Effector CD4-positive, alpha-beta T cell (primary cell): ENCODE measurements at places on chromosomes 2 and 18.

DNA sequence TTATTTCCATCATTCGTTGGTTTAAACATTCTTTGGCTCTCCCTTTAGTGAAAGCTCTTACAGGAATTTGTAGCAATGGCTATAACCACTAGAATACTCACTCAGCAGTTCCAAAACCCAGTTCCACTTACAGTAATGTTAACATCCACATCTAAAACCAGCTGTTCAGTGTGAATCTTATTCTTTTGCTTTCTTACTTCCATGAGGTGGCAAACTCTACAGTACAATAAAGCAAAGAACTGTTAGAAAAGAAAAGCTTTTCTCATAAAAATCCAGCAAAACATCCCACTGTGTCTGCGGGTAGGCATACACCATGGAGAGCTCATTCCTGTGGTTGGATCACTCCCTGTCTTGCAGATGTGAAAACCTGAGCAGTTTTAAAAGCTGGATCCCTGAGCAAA, 147.1 kb downstream of the ARHGAP28 start:
- no peak for DNase-seq

GRCh38 chr2:26573241-26573925, 67.8 kb downstream of the CIB4 start:
- DNase-seq: no peak

GRCh38 chr2:164928101-164928673, 27.1 kb downstream of the SLC38A11 start:
- DNase-seq: no peak

GRCh38 chr2:233007739-233008138, 5.3 kb downstream of the NGEF start:
- no peak for DNase-seq

DNA sequence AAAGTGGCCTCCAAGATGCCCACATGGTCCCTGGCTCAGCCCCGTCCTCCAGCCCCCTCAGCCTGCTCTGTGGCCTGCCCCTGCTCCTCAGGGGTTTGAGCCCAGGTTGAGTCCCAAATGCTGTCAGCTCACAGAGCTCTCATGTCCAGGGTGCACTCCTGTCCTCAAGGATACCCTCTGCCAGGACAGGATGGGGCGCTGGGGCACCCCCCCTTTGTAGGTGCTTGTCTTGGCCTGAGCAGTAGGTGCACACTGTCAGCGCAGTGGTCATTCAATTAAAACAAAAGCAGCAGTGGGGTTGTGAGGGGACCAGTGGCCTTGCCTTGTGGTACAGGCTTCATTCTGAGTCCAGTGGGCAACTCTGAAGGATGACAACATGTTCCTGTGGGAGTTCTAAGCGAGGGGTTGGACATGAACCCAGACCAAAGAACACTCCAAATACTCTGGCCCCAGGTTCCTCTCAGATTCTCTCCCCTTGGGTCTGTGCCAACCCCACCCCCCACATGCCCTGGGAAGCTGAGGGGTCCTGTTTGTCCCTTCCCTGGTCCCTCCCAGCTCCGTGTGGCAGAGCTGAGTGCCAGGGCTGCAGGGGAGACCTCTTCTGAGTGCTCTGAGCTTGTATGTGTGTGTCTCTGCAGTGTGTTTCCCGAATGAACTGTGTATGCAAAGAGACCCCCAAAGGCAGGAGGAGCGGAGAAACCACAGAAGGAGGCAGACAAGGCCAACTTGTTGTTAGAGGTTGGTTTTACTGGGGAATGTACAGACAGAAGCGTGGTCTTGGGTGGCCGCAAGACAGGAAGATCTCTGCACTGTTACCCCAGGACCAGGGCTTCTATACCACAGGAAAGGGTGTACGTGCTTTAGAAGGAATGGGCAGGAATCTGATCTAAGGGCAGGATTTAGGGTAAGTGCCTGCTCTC, 155.6 kb upstream of the HS6ST1 start:
- DNase-seq: no peak
